ENCODE measurements at places on chromosomes 7 and 10. TPM values are rescaled to one million over a fixed set of nuclear protein-coding genes. Genes with fewer than 3 reads are reported as not detected.

The NSUN6 gene
- 24.7 TPM for total RNA-seq

The WNT8B gene
- total RNA-seq: not detected

The GARS1 gene
- 61.1 TPM for total RNA-seq

The PRRT4 gene
- total RNA-seq: 6.6 TPM

DNA sequence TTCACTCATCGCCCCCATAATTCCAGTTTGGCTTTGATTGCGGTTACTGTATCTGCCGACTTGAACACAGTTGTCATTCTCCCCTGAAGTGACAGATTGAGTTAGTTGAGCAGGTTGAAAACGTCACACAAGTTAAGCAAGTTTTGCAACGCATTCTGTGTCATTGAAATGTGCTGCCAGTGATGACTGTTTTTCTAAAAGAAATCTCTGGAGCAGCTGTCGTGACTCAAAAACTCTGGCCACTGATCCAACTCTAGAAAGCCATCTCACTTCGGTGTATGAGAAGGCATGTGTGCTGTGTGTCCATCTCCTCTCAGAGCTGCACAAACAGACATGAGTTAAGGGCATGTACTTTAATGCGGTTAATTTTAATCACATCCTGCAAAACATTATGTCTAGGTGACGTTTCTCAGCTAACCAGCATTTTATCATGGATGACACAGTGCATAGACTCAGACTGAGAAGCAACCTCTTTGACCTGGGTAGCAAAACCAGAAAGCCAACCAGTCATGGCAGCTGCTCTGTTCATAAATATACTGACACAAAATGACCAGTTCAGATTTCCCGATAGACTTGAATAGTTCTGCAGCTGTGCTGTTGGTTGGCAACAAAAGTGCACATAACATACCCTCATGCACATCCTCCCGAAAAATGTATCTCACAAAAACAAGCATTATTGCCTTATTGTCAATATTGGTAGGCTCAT is 69.3 kb downstream of the CSTF2T start:
- no peak overlapping the region for H3K4me3 ChIP-seq
- no peak overlapping the region for H3K27ac ChIP-seq
- H3K27me3 ChIP-seq: no peaks in the 10 kb centered on the region
- no peak for DNase-seq
- no peaks in the 10 kb centered on the region for H3K36me3 ChIP-seq
- H3K4me1 ChIP-seq: no peaks in the 10 kb centered on the region

GRCh38 chr10:10353326-10353868 is 664.3 kb upstream of the CELF2 start:
- DNase-seq: no peak
- H3K27me3 ChIP-seq: no peaks in the 10 kb centered on the region
- no peaks in the 10 kb centered on the region for H3K4me1 ChIP-seq
- no peaks in the 10 kb centered on the region for H3K36me3 ChIP-seq
- H3K27ac ChIP-seq: no peak overlapping the region

- no peaks in the 10 kb centered on the region for H3K36me3 ChIP-seq
- DNase-seq: no peak
- no peaks in the 10 kb centered on the region for H3K27me3 ChIP-seq
- no peak overlapping the region for H3K4me3 ChIP-seq
- no peaks in the 10 kb centered on the region for H3K4me1 ChIP-seq
Observed at GRCh38 chr7:120256344-120257070, 16.5 kb upstream of the KCND2 start.

GRCh38 chr7:156060925-156061324 is 248.7 kb upstream of the SHH start:
- no peaks in the 10 kb centered on the region for H3K4me1 ChIP-seq
- no peak overlapping the region for H3K27ac ChIP-seq
- H3K27me3 ChIP-seq: no peaks in the 10 kb centered on the region
- no peak for DNase-seq
- H3K36me3 ChIP-seq: no peaks in the 10 kb centered on the region

DNA sequence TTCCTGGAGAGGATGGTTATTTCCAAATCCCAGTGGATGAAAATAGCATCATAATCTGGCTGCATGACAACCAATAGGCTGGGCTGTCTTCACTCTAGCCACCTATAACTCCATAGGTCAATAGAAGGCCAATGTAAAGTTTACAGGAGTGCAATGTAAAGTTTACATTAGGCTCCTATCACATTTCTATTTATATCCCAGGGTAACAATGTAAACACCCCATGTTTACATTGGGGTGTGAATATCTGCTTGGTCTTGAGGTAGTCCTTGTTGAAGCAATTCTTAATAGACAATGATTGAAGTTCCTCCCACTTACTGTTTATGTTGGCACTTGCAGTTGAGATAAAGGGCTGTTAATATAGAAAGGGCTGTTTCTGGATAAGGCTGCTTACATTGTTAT is 21.5 kb downstream of the CH25H start:
- no peak for DNase-seq
- H3K4me1 ChIP-seq: no peaks in the 10 kb centered on the region
- no peaks in the 10 kb centered on the region for H3K36me3 ChIP-seq
- H3K27me3 ChIP-seq: no peaks in the 10 kb centered on the region
- no peak overlapping the region for H3K4me3 ChIP-seq
- no peak overlapping the region for H3K27ac ChIP-seq

DNA sequence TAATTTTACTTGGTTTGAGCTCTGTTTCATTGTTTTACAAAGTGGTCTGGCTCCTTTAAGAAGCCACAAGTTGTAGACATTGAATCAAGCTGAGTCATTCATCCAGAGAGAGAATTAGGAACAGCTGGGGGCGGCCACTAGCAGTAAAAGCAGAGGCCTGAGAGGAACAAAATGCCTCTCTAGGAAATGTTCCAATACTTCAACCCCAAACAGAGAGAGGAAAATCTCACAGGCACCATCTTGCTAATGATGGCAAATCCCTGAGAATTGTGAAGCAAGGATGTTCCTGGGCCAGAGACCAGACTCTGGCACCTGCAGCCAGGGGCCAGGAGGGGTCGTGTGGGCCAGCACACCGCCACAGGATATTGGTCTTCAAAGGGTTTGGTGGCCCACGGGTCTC is 26.5 kb upstream of the TRIL start:
- peaks cover 5% of the 10 kb centered on the region for H3K4me1 ChIP-seq
- no peak overlapping the region for H3K27ac ChIP-seq
- no peak overlapping the region for H3K4me3 ChIP-seq
- DNase-seq: peak; percentile 26
- no peaks in the 10 kb centered on the region for H3K27me3 ChIP-seq

GRCh38 chr7:54785261-54785660 is 26.2 kb upstream of the SEC61G start:
- H3K4me3 ChIP-seq: no peak overlapping the region
- H3K27ac ChIP-seq: no peak overlapping the region

DNA sequence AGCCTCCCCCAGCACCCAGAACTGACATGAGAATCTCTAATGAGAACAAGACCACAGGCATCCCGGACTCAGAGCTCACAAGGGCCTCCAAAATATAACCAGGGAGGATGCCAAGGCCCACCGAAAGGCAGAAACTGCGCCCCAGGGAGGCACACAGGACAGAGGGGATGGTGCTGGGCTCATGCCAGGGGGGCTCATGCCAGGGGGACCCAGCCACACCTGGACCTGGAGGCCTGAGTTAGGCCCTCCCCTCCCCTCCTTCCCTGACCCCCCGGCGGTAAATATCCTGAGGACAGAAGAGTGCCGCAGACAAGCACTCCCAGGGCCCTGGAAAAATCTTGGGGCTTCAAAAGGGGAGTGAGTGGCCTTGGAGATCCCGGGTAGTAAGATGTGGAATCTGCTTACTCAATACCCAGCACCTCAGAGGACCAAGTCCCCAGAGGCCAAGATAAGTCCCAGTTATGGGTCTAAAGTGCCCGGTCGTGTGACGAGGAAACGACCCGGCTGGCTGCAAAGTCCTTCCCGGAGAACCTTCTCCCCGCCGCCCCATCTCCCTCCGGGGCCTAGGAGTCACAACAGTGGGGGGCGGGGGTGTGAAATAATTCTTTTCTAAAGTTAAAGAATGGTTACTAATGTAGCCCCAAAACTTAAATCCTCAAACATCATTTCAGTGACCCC is 11.9 kb downstream of the PDGFA start:
- H3K27ac ChIP-seq: no peak overlapping the region
- no peaks in the 10 kb centered on the region for H3K36me3 ChIP-seq
- DNase-seq: no peak
- H3K4me3 ChIP-seq: no peak overlapping the region

The SPDYE16 gene
- not detected for total RNA-seq

- H3K27ac ChIP-seq: no peak overlapping the region
- H3K36me3 ChIP-seq: no peaks in the 10 kb centered on the region
- H3K27me3 ChIP-seq: peaks cover 56% of the 10 kb centered on the region
- no peaks in the 10 kb centered on the region for H3K4me1 ChIP-seq
- DNase-seq: peak; percentile 6
Observed at GRCh38 chr7:157682064-157682945, 345.5 kb downstream of the DNAJB6 start.

Data from tibial nerve (tissue), 4 donors.